ENCODE measurements at places on chromosomes 13 and 19. TPM values are rescaled to one million over a fixed set of nuclear protein-coding genes. Genes with fewer than 3 reads are reported as not detected.

- no peaks in the 10 kb centered on the region for H3K4me1 ChIP-seq
- DNase-seq = peak; percentile 34
- H3K4me3 ChIP-seq = no peak overlapping the region
- no peak overlapping the region for H3K27ac ChIP-seq
These were observed 12.9 kb downstream of the OR7C2 start for GRCh38 chr19:14954071-14954655.

DNA sequence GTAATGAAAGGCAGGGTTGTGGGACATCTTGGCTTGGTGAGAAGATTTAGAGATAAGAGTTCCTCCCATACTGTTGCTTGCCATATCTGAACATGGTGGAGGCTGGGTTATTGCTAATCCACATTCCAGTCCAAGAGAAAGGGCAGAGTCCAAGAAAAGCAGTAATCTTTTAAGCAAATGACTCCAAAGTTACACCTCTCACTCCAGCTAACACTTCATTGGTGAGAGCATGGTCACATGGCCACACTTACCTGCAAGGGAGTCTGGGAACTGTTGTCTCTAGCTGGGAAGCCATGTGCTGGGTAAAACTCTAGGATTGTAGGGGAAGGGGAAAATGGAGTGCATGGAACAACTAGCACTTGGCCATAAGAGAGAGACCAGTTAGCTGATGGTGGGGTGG, 5.6 kb downstream of the C19orf81 start:
- H3K4me3 ChIP-seq = no peak overlapping the region
- H3K27ac ChIP-seq = peak overlapping the region; percentile 75
- no peaks in the 10 kb centered on the region for H3K27me3 ChIP-seq

GRCh38 chr13:27182844-27183497, 11.4 kb upstream of the USP12 start:
- no peak for DNase-seq
- H3K27me3 ChIP-seq = no peaks in the 10 kb centered on the region
- peaks cover 4% of the 10 kb centered on the region for H3K4me1 ChIP-seq
- no peak overlapping the region for H3K27ac ChIP-seq
- H3K36me3 ChIP-seq = no peaks in the 10 kb centered on the region

DNA sequence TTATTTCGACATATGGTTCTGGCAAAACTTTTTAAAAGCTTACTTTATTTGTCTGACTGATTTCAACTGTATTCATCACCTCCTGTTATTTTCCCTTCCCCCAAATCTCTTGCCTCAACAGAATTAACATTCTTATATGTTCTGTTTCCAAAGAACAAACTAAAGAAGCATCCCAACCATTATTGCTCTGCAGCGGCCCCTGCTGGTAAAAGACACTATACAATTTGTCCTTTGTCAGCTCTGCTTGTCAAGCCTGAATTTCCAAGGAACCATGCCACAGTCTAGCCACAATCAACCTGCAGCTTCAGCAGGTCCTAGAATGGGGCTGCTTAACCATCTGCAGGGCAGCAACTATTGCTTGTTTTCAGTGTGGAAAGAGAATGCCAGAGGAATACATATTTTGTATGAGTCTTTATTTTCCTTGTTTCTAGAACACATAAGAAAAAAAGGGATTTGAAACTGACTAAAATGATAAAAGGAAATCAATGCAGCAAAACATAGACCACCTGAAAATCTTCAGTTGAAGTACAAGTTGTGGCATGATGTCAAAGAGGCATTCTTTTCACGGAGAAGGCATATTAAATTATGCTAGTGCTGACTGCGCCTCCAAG, 845.3 kb downstream of the DIAPH3 start:
- H3K27ac ChIP-seq = no peak overlapping the region
- no peak overlapping the region for H3K4me3 ChIP-seq
- peak; percentile 71 for DNase-seq
- no peaks in the 10 kb centered on the region for H3K27me3 ChIP-seq
- H3K4me1 ChIP-seq = peaks cover 6% of the 10 kb centered on the region

- H3K4me1 ChIP-seq = no peaks in the 10 kb centered on the region
- no peaks in the 10 kb centered on the region for H3K27me3 ChIP-seq
- no peak overlapping the region for H3K27ac ChIP-seq
- no peaks in the 10 kb centered on the region for H3K36me3 ChIP-seq
These were observed 45.2 kb downstream of the CDADC1 start for GRCh38 chr13:49292742-49293486.

Gene GNG7
- total RNA-seq = 0.43 TPM

DNA sequence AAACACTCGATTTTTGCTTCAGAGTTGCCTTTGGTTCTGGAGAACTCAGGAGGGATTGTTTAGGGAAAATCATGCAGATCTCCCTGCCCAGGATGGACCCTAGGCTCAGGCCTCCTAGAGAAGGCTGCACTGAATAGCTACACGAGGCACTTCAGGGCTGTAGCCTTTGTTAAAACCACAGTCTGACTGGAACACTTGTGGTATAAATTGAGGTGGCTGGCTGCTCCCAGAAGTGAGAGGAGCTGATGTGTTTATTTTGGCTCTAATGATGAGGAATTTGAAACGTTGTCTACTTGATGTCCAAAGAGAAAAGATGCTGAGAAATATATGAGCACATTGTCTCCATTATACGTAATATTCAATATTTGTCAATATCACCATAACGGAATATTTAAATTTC, 762.1 kb upstream of the ARGLU1 start:
- no peak overlapping the region for H3K4me3 ChIP-seq
- H3K27me3 ChIP-seq = no peaks in the 10 kb centered on the region
- H3K4me1 ChIP-seq = no peaks in the 10 kb centered on the region
- H3K27ac ChIP-seq = no peak overlapping the region
- H3K36me3 ChIP-seq = no peaks in the 10 kb centered on the region

Gene HOMER3
- 18.0 TPM for total RNA-seq

DNA sequence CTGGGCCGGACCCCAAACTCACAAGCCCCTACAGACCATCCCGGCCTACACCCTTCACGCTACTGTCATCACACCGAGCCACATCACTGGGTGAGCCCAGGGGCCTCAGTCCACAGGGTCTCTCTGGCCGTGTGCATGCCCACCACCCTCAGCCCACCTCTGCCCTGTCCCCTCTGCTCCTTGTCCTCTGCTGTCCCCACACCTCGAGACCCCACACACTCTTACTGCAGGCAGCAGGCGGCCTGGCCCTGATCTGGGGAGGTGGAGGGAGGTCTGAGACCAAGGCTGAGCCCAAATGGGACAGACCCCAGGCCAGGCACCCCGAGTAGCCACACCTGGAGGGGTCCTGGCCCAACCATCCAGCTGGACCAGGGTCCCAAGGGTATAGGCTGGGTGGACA, 35.2 kb downstream of the PEPD start:
- no peaks in the 10 kb centered on the region for H3K4me1 ChIP-seq
- H3K4me3 ChIP-seq = no peak overlapping the region
- H3K27me3 ChIP-seq = no peaks in the 10 kb centered on the region
- DNase-seq = peak; percentile 17
- peaks cover 2% of the 10 kb centered on the region for H3K36me3 ChIP-seq
- H3K27ac ChIP-seq = peak overlapping the region; percentile 53

- H3K27ac ChIP-seq = peak overlapping the region; percentile 98
- no peaks in the 10 kb centered on the region for H3K27me3 ChIP-seq
- H3K36me3 ChIP-seq = no peaks in the 10 kb centered on the region
- H3K4me1 ChIP-seq = peaks cover 66% of the 10 kb centered on the region
These were observed 6.5 kb upstream of the CIRBP start for GRCh38 chr19:1262623-1263123.

Gene ZNF667
- not detected for total RNA-seq

- H3K36me3 ChIP-seq = peaks cover 2% of the 10 kb centered on the region
- no peak overlapping the region for H3K27ac ChIP-seq
- DNase-seq = no peak
- H3K4me1 ChIP-seq = peaks cover 13% of the 10 kb centered on the region
- H3K4me3 ChIP-seq = no peak overlapping the region
These were observed 2.2 kb downstream of the BST2 start for GRCh38 chr19:17402982-17403855.

Gene MAP4K1
- 1.7 TPM for total RNA-seq

DNA sequence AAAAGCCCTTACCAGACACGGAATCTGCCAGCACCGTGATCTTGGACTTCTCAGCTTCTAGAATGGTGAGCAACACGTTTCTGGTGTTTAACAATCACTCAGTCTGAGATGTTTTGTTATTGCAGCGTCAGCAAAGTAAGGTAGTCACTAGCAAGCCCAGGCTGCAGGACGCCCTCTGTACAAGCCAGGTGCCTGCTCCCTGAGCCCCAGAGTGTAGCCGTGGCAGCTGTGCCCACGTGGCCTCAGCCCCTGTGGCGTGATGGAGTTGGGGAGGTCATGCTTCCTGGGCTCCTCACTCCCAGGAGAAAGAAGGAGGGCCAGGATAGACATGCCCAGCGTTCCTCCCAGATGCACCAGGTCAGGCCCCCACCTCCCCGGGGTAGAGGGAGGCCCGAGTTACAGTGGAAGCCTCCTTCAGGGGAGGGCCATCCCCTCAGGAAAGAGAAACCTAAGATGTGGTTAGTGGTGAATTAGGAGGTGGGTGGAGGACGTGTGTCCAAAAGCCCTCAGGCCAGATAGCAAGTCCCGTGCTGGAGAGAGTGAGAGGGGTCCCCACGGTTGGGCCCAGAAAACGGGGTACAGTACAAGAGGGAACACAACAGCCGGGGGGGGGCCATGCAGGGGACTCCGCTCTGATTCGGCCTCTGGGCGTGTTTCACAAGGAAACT, 169.6 kb upstream of the SOX1 start:
- no peaks in the 10 kb centered on the region for H3K27me3 ChIP-seq
- H3K4me3 ChIP-seq = no peak overlapping the region
- H3K27ac ChIP-seq = no peak overlapping the region
- no peaks in the 10 kb centered on the region for H3K4me1 ChIP-seq
- DNase-seq = no peak
- H3K36me3 ChIP-seq = no peaks in the 10 kb centered on the region

GRCh38 chr13:48012668-48013067, 11.6 kb upstream of the SUCLA2 start:
- peaks cover 7% of the 10 kb centered on the region for H3K4me1 ChIP-seq
- no peak overlapping the region for H3K27ac ChIP-seq
- no peaks in the 10 kb centered on the region for H3K36me3 ChIP-seq
- no peak for DNase-seq

- DNase-seq = no peak
- no peak overlapping the region for H3K27ac ChIP-seq
- no peak overlapping the region for H3K4me3 ChIP-seq
- no peaks in the 10 kb centered on the region for H3K36me3 ChIP-seq
These were observed 27.7 kb downstream of the ATP4B start for GRCh38 chr13:113630296-113630695.

Gene RFPL4A
- not detected for total RNA-seq

DNA sequence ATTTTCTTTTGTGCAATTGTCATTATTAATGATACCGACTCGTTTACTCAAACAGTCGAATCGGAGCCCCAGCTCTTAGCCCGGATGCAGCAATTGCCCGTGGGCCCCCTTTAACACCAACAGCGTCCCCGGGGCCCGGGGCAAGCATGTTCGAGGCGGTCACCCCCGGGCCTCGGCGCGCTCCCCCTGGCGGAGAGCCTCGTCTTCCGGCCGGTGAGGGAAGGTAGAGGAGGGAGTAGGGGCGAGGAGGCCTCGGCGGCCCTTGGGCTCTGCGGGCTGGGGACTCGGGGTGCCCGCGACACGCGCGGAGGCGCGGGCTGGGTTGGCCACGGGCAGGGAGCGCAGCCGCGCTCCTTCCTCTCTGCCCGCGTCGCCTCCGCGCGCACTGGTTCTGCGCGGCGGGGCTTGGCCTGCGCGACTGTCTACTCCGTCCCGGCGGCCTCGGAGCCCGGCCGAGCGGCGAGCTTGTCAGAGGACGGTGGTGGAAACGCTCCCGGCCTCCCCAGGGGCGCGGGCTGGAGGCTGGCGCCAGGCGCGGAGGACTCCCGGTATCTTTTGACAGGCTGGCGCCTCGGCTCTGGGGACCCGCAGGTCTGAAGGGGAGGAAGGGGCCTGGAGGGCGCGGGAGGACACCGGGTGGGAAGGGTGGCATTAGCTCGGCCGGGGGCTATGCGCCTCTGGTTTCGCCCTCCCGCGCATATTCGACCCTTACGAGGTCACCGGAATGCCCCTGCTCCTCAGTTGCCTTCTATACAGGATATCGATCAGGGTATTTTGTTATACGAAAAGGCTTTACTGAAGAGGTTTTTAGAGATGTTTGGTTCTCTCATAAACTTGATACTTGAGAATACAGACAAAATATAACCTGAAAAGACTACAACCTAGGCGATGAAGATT, 1.5 kb downstream of the BIVM start:
- no peaks in the 10 kb centered on the region for H3K36me3 ChIP-seq
- peak; percentile 85 for DNase-seq
- 0 out of 2 replicates have a peak, but pooled peaks cover 4% of the 10 kb centered on the region for H3K4me1 ChIP-seq
- H3K27me3 ChIP-seq = no peaks in the 10 kb centered on the region
